ENCODE measurements at places on chromosomes 6 and 20.
A peak's percentile ranks its signal among the peaks of the same experiment; 100 is the strongest.

DNA sequence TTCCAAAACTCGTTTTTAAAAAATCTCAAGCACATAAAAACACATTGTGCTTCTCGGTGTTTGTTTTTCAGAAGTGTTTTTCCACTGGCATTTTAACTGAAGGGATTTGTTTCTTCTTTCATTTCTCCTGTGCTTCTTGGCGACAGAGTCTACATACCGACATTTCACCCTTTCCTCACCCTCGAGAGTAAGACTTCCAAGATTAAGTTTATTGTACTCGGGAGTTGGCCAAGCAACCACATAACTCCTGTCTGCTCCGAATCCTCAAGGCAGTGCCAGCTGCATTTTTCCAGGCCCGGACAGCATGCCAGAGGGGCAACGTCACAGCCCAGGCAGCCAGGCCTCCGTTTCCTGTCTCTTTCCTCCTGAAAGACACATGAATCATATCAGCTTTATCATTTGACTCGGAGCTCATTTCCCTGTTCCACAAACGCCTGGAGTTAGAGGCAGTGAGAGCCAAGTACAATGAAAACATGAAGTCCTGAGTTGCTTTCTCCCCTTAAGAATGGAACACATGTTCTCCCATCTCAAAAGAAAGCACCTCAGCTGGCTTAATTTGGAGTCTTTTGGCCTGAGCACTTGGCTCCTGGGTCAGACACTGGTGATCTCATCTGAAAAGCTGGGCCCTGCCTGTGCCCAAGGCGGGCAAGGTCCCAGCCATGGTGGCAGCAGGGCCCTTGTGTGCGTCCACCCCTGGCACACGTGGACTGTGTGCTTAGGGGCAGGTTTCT is 23.2 kb upstream of the FAM50B start:
- no peak for DNase-seq

GRCh38 chr6:22095836-22096235 is 201.0 kb downstream of the PRL start:
- no peak for DNase-seq

GRCh38 chr20:33666293-33667244 is at the start of gene ACTL10:
TSS of gene ACTL10 (plus strand) at chr20:33666943. CDS start at chr20:33667498, 555 bp downstream.
- peak; percentile 91 for DNase-seq

DNA sequence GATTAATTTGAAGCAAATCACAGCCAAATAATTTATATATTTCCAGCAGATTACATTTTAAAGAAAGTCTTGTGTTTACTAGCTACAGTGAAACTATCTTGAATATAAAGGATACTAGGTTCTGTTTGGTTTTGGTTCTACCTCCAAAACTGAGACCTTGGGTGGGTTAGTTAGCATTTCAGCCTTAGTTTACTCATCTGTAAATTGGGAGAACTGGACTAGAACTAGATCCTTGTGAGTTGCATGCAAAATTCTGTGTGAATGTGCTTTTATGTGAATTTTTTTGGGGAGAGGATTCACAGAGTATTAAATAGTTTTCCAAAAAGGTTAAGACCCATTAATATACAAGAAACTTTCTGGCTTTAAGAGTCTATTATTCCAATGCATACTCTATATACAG is 4.1 kb downstream of the GMNN start:
- DNase-seq = no peak

- no peak for DNase-seq
Observed at GRCh38 chr6:47700596-47700995, 2.2 kb downstream of the ADGRF4 start.

GRCh38 chr20:37649017-37649416 is 44.8 kb upstream of the CTNNBL1 start:
- DNase-seq = no peak

DNA sequence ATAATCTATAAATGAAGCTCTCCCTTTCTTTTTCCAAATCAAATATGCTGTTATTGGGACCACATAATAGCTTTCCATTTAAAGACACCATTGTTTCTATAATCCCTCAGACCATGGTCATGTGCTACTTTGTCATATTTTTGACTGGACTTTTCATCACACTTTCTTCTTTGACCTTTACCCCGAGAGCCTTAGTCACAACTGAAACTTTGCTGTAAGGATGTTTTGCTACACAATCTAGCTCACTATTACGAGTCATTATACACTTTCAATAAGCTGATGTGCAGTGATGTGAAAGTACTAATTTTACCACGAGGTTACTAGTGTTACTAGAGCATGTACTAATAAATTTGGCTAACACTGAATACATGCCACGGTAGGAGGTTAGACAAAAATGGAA is 367.2 kb upstream of the RUNX2 start:
- DNase-seq = no peak

DNA sequence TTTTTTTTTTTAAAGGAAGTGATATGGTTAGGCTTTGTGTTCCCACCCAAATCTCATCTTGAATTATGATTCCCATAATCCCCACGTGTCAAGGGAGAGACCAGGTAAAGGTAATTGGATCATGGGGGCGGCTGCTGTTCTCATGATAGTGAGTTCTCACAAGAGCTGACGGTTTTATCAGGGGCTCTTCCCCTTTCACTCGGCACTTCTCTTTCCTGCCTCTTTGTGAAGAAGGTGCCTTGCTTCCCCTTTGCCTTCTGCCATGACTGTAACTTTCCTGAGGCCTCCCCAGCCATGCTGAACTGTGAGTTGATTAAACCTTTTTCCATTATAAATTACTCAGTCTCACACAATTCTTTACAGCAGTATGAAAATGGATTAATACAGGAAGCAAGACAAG is 64.3 kb downstream of the ZFP64 start:
- DNase-seq = no peak

GRCh38 chr6:26439151-26440125 is 866 bp upstream of the BTN3A3 start:
- DNase-seq = no peak

DNA sequence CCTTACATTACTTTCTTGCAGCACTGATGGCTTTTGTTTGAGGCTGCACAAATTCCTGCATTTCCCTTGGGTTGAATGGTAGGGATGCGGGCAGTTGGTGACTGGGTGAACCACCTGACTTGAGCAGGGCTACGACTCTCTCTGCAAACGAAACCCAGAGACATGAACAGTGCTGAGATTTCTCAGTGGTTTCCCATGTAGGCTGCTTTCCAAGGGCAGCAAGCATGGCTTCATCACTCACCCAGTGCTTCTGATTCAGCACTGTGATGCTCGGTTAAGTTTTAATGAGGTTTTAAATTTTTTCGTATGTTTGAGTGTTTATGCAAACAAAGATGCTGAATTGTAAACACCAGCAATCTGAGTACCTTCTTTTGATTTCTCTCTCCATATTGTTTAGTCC is 127.2 kb downstream of the MTHFD1L start:
- no peak for DNase-seq

DNA sequence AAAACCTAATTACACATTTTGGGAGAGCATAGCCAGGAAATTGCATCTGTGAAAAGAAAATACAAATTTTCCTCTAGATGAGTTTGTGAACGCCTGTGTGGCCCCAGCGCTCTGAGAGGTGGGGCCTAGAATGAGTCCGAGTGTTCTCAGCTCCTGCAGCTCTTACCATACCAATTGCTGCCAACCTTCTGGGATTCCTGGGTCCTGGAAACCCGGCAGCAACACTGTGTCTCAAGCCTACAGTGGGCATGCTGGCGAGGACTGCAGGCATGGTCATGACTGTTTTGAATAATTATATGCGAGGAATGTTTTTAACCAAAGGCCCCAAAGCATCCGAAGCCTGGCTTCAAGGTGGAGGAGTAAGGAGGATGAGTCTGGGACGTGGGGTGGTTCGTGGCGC is 90.4 kb downstream of the SERAC1 start:
- no peak for DNase-seq

DNA sequence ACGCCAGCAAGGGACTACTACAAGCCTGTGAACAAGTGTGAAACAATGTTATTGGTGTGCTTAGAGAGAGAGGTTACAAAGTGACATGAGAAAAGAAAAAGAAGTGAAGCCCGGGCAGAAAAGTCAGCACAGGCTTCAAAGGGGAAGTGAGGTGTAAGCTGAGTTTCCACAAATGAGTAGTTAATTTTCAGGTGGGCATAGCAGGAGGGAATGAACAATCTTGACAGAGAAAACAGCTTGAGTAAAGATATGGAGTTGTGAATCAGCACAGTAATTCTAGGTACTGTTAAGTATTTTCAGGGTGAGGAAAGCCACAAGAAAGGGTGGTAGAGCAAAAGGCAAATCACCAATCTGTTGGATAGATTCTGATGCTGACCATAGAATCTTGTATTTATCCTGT is 4.3 kb downstream of the KCNQ5 start:
- no peak for DNase-seq

DNA sequence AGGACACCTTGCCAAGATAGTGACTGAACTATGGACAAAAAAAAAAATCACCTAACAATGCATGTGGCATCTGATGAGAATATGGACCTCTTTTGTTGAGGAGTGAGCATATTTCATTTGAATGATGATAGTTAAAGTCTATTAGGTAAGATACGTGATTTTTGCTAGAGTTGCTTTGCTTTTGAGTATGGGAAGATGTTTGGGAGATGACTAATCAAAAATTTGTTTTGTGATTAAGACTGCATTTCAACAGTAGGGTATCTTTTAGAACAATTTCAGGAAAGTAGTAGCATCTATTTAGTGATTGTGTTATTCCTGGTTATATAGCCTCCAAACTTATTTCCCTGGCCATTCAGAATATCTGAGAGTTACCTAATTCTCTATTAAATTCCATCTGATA is 878.6 kb upstream of the CITED2 start:
- no peak for DNase-seq

- DNase-seq = no peak
Observed at GRCh38 chr6:125066964-125067363, 86.6 kb upstream of the TPD52L1 start.

GRCh38 chr6:37539171-37540028 is 39.7 kb upstream of the CCDC167 start:
- no peak for DNase-seq

DNA sequence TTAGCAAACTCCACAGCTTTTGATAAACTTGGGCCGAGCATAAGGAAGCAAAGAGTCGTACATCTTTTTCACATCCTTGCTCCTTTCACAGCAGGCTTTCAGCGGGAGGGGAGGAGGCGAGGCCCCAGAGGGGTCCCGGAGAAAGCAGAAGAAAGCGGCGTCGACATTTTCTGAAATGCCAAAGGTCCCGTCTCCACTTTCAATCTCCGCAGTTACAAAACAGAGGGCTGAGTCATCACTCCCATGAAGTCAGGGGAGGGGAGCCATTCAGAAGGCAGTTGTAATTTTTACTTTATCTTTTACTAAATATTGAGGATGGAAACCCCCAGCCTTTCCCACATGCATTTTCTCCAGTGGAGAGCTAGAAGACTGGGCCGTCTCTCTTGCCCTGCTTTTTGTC is 174.2 kb upstream of the THBS2 start:
- no peak for DNase-seq

GRCh38 chr20:6765469-6766058 is 1.9 kb upstream of the BMP2 start:
- no peak for DNase-seq

GRCh38 chr6:48048451-48049146 is 62.4 kb downstream of the PTCHD4 start:
- DNase-seq = no peak

- DNase-seq = no peak
Observed at GRCh38 chr6:125013938-125014660, 51.9 kb downstream of the RNF217 start.

- no peak for DNase-seq
Observed at GRCh38 chr6:87066449-87067333, 28.2 kb downstream of the CGA start.

DNA sequence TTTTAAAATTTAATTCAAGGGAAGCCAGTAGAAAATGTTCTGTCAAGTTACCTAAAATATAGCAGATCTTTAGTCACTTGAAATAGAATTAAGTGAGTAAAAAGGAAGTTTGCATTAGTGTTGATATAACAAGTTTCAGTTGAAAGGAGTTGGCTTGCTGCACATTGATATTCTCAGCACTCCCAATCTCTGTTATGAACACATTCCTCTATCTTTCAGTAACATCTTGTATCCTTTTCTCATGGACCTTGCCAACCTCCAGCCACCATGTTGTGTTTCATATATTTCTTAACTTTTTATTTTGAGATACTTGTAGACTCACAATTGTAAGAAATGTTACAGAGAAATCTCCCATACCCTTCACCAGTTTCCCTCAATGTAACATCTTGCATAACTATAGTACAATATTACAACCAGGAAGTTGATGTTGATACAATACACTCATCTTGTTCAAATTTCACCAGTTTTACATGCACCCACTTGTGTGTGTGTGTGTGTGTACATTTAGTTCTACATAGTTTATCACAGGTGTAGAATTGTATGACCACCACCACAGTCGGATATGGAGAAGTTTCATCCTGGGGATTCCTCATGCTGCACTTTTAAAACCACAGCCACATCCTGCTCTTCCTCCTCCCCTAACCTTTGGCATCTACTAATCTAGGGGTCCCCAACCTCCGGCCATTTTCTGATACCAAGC is 20.2 kb upstream of the PAQR8 start:
- DNase-seq = no peak

- no peak for DNase-seq
Observed at GRCh38 chr6:161747506-161747905, 473.6 kb upstream of the AGPAT4 start.

DNA sequence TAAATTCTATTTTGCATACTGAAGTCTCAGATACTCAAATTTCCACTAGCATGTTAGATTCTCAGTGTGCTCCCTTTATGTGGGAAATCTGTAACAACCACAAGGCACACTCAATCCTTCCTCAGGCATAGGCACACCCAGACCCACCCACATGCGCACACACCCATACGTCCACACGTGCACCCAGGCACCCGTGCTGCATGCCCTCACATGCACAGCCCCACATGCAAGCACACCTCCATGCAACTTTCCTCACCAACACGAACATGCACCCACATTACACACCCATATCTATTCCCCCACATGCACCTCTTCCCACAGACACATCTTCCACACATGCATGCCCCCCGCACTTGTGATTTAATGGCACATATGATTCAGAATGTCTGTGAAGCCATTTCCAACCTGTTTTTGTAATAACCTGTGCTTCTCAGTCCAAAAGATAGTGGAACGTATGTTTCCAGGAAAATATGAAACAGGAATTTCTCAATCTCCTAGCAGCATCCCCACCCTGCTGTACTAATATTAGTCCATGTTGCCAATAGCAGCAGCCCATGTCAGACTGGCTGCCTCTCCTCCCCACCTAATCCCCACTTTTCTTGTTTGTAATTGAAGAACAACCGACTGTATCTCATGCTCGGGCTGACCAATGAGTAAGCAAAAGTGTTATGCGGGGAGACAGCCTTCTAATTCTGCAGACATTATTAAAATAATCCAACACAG is 11.3 kb upstream of the CYP24A1 start:
- DNase-seq = no peak

- DNase-seq = no peak
Observed at GRCh38 chr6:96202571-96202970, 186.8 kb downstream of the FUT9 start.

- DNase-seq = no peak
Observed at GRCh38 chr20:34952671-34953070, 2.9 kb downstream of the GSS start.

DNA sequence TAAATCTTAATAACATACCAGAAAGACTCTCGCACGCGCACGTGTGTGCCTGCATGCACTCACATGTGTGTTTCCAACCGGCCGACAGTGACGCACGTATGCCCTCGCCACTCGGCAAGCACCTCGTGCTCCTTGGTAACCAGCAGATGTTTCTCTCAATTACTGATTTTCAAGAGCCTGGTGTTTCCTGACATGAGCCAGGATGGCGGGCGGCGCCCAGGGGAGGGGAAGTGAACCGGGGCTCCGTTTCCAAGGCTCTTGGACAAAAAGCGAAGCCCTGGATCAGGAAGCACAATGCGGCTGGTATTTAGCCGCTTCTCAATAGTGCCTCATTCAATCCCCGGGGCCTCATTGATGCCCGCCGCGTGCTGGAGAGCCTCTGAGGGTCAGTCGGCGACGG is 37.7 kb downstream of the PMEPA1 start:
- DNase-seq = no peak
